NCI-H1105 (cell line): ENCODE measurements at places on chromosomes 3 and 15.

DNA sequence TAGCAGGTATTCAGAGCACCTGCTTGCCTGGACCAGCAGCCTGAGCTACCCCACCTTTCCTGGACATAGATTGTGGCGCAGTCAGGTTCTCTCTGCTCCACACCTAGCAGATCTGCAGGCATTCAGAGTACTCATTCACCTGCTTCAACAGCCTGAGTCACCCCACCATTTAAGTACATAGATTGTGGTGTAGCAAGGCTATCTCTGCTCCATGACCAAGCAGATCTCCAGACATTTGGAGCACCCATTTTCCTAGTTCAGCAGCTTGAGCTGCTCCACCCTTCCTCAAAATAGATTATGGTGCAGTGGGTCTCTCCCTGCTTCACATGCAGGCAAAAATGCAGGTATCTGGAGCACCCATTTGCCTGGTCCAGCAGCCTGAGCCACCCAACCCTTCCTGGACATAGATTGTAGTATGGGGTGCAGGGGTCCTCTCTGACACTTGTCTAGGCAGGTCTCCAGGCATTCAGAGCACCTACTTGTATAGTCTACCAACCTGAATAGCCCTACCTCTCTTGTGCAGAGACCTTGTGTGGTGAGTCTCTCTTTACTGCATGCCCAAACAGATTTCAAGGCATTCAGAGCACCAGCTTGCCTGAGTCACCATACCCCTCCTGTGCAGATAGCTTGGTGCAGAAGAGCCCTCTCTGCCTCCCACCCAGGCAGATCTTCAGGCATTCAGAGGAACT lies 466.0 kb upstream of the THBS1 start:
- no peak for DNase-seq

GRCh38 chr3:81198756-81199155 lies 562.7 kb downstream of the GBE1 start:
- DNase-seq, result no peak

DNA sequence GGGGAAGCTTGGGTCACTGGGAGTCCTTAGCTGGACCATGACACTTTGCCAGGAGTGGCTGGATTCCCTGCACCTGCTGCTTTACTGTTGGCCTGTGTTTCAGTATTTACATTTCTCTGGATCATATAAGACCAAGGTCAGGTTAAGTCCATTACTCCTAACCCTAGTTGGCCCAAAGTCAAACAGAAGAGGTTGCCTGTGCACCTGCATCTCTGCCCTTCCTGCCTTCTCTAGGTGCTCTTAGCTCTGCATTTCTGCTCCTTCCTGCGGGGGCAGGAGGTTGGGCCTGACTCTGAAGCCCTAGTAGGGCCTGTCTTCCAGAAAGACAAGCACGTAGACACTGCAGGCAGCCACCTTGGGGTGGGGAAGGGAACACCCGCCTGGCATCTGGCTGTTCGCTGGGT lies 124.3 kb downstream of the RPLP1 start:
- DNase-seq, result no peak

DNA sequence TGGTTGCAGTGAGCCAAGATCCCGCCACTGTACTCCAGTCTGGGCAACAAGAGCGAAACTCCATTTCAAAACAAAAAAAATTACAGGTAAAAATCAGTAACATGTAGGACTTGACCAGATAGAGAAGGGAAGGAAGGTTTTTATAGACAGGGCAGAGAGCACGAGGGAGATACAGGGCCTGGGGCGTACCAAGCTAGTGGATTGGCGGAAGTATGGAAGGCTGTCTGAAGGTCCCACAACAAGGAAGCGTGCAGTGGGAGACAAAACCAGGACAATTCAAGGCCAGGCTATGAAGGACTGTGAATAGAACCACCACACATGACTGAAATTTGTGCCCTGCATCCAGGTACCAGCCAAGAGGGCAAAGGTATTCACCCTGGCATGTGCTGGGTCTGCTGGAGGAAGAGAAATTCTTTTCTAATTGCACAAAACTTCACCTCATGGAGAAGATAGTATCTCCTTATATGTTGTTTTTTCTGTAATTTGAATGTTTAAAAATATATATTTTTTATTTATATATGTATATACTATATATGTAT lies 33.0 kb upstream of the BCL2A1 start:
- DNase-seq, result no peak

DNA sequence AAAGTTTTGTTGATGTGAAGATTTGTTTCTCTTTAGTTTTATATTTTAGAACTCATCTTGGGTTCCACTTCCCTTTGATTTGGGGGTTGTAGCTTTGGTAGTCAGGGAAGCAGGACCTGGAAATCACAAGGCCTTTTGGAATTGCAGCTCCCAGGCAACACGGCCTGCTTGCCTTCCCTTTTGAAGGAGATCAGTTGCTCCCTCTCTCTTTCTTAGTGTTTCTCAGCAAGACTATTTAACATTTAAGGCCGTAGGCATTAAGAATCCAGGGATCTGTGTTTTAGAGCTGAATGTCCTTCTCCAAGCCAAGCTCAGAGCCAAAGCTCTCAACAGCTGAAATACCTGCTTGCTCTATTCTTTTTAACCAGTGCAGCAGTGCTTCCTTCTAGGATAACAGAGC lies 310.3 kb downstream of the PTPRG start:
- DNase-seq, result no peak

- DNase-seq, result no peak
These were observed 20.9 kb downstream of the TRPM1 start for GRCh38 chr15:31080591-31081014.

DNA sequence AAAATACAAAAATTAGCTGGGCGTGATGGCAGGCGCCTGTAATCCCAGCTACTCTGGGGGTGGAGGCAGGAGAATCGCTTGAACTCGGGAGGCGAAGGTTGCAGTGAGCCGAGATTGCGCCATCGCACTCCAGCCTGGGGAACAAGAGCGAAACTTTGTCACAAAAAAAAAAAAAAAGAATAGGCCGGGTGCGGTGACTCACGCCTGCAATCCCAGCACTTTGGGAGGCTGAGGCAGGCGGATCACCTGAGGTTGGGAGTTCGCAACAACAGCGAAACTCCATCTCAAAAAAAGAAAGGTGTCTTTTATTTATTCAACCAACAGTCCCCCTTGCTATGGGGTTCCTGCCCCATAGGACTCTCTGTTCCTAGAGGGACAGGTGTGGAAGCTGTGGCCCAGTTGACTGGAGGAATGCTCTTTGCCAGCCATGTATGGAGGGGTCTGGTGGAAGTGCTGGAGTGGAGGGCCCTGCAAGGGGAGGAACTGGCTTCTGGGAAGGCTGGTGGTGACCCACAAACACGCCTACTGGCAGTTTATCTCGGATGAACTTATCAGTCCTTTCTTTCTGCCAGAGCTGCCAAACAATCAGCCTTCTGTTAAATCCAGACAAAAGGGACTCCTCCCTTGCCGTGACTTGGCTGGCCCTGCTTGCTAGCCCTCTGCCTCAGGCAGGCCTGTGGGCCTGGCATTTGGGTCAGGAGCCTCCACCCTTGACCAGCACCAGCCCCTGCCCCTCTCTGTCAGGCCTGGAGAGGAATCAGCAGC lies 4.6 kb upstream of the DAG1 start:
- no peak for DNase-seq

- DNase-seq, result no peak
These were observed 173.7 kb upstream of the ONECUT1 start for GRCh38 chr15:52963865-52964264.

- peak; percentile 71 for DNase-seq
These were observed 40.6 kb upstream of the ADCY5 start for GRCh38 chr3:123489400-123490004.

- DNase-seq, result peak; percentile 24
These were observed 527 bp downstream of the CSNK1G1 start for GRCh38 chr15:64355348-64355943.

DNA sequence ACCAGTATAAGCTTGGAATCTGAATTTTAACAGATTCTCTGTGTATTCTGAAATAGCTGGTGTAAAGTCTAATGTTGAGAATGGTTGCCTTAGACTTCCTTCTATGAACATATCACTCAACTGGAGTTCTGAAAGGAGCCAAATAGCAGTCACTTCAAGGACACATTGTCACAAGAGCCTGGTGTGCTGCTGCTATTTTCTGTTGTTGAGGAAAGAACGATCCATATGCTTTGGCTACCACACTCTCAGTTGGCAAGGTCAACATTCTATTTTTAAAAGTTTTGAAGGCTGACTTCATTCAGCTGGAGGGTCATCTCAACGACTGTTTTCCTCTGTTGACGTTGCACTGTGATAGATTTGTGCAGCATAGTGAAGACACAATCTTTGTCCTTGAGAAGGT lies 248.7 kb downstream of the TUSC7 start:
- no peak for DNase-seq

GRCh38 chr15:98025237-98025636 lies 64.7 kb downstream of the ARRDC4 start:
- DNase-seq, result no peak

- DNase-seq, result no peak
These were observed 35.2 kb downstream of the U2SURP start for GRCh38 chr3:143036557-143036956.

- DNase-seq, result peak; percentile 64
These were observed 42.5 kb downstream of the CMTM6 start for GRCh38 chr3:32460031-32460749.

- DNase-seq, result no peak
These were observed 58.4 kb upstream of the RBP1 start for GRCh38 chr3:139597947-139598346.

DNA sequence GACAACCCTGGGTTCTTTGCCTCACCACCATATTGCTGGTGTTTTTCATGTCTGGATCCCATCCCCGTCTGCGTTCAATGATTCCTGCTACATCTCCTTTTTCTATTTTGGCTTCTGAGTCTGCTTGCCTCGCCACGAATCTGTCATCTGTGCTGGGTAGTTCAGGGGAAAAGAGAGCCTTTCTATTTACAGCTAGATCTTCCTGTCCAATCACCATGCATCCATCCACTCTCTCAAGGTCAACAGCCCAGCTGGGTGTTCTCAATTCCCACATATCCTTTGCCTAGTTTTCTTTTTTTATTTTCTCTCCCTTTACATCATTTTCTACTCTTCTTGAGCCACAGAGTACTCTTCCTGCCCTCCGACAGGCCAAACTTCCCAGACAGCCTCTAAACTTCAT lies 104.8 kb upstream of the RAD18 start:
- DNase-seq, result no peak

GRCh38 chr15:29054171-29055045 lies 168.6 kb downstream of the APBA2 start:
- no peak for DNase-seq

- no peak for DNase-seq
These were observed 737 bp upstream of the ITPR1 start for GRCh38 chr3:4492208-4493013.

DNA sequence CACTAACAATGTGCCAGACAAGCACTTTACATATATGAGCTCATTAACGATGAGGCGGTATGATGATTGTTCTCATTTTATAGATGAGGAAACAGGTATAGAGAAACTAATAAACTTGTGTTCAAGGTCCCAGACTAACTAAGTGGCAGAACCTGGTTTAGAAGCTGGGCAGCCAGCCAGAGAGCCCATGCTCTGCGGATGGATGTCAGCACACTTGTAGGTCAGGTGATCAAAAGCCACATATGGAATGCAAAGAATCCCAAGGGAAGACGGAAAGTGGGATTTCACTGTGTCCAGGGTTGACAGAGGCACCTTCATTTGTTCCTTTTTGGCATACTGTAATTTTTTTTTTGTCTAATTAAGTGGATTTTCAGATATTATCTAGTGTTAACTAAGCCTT lies 103.7 kb downstream of the EFL1 start:
- no peak for DNase-seq

DNA sequence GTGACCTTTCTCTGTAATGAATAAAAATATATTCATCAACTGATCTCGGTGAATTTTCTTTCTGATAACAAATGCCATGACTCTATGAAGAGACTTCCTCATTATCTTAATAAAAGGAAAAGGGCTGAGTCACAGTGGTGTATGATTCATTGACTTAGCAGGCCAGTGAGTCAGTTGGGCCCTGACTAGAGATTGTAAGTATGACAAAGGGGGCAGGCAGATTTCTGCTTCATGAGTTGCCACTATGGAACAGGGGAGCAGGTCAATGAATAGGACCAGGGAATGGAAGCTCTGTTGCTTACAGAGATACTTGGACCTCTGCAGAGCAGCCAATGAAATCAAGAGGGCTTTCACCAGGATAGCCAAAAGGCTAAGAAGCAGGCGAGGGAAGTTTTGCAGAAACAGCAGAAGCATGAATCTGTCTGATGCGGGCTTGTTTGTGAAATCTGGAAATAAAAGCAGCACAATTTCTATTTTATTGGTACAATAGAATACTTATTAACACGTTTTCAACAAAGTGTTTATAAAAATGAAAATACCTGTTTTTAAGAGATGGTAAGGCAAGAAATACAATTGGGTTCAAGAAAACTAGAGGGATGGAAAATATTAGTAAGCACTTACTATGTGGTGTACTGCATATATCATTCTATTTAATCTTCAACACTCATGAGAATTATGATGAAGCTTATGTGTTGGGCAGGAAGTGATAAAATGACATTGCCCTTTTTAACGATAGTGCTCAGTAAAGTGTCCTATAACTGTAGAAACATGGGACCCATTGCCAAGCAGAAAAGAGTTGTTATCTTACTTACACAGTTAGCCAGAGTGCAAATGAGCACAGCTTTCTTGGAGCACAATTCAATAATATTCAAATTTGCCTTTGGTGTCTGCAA lies 169.8 kb upstream of the MYRIP start:
- DNase-seq, result no peak

DNA sequence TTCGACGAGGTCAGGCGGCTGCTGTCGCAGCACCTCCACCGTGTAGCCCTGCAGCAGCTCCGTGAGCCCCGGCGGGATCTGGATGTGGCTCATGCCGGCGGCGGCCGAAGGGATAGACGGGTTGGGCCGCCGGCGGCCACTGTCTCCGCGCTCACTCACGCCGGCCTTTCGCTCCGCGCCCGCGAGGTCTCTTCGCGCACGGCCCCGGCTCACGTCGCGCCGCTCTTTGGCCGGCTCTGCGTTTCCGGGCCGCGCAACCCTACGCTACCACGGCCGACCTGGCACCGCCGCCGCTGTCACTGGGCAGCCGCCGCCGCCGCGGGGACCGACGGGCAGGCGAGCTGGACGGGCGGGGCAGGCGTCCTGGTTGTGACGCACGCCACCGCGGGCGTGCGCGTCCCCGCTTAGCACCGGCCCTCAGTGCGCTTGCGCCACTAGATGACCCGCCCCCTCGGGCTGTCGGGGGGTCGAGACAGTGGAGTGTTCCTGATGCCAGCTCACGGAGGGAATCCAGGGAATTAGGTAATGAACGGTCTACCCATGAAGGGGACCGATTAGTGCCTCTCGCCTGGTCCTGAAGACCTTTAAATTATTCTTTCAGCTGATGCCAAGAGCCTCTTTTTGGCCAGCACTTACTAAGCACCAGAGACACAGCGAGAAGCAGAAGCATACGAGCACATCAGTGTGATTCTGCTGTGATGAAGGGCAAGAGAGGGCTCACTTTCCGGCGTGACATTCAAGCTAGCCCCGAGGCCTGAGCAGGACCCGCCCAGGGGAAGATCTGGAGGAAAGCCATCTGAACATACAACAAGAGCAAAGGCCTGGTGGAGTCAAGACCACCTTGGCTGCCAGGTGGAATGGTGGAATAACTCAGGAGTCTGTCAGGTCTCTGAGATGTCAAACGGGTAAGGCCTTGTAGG lies at the start of gene PRKAR2A:
Gene PRKAR2A, minus strand, starts transcription at position 371 of the 920 bp plus-strand sequence. Its CDS starts 278 bp downstream, at position 93.
- peak; percentile 59 for DNase-seq

- DNase-seq, result peak; percentile 76
These were observed 2.7 kb downstream of the TMEM108 start for GRCh38 chr3:133040696-133041523.
